ENCODE measurements at places on chromosomes 16 and 17.

DNA sequence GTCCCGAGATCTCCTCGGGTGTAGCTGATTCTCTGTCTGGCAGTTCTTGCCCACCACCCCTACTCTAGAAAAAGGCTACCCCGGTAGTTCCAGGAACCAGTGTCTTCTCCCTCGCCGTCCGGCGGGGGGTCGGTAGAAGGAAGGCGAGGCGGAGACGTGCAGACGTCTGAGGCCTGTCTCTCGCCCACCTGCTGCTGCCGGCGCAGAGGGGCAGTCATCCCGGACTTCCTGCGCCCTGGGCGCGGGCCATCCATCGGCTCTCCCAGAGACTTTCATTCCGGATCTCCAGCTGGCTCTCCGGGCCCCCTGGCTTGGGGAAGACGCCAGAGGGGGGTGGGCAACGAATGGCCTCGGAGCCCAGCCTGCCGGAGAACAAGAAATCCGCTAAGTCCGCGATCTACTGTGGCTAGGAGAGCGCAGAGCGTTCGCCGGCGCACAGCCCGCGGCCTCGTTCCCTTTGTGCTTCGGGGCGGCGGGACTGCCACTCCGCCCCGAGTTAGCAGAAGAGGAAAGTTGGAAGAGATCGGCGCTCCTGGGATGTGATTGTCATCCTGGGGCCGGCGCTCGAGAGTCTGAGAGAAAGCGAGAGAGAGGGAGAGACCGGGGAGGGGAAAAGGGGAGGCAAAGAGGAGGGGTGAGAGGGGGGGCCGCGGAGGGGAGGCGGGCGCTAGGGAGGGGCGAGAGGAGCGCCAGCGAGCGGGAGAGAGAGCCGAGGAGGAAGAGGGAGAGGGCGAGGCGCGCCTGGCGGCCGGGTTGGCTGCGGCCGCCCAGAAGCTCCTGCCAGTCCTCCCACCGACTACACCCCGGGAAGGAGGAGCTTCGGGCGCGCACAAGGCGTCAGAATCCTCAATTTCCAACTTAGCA is at the start of gene IRX5:
IRX5 (plus strand) TSS at position 861 of the 864 bp plus-strand sequence. CDS start 334 bp downstream, outside the sequence.
- no peak for DNase-seq

GRCh38 chr16:85712801-85713200 is 24.0 kb upstream of the GINS2 start:
- no peak for DNase-seq

DNA sequence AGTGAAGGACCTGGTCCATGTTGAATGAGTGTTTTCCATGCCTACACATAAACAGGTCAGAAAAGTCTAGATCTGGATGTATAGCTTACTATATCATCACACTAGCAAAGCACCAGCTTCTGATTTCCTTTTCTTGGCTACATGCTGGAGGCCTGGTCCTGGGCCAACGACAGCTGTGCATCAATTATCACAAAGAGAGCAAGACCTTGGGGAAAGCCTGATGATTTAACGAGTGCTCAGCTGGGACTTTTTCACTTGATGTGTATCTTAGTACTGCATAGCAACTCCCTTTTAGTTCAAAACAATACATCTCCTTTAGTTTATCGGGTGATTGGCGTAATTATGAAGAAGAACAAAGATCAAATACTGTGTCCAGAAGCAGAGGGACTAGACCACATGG is 358.2 kb downstream of the KIF2B start:
- no peak for DNase-seq

- no peak for DNase-seq
These were observed 6.2 kb downstream of the PRCD start for GRCh38 chr17:76545918-76546555.

GRCh38 chr17:17364338-17364667 is 61.1 kb downstream of the NT5M start:
- DNase-seq = no peak

DNA sequence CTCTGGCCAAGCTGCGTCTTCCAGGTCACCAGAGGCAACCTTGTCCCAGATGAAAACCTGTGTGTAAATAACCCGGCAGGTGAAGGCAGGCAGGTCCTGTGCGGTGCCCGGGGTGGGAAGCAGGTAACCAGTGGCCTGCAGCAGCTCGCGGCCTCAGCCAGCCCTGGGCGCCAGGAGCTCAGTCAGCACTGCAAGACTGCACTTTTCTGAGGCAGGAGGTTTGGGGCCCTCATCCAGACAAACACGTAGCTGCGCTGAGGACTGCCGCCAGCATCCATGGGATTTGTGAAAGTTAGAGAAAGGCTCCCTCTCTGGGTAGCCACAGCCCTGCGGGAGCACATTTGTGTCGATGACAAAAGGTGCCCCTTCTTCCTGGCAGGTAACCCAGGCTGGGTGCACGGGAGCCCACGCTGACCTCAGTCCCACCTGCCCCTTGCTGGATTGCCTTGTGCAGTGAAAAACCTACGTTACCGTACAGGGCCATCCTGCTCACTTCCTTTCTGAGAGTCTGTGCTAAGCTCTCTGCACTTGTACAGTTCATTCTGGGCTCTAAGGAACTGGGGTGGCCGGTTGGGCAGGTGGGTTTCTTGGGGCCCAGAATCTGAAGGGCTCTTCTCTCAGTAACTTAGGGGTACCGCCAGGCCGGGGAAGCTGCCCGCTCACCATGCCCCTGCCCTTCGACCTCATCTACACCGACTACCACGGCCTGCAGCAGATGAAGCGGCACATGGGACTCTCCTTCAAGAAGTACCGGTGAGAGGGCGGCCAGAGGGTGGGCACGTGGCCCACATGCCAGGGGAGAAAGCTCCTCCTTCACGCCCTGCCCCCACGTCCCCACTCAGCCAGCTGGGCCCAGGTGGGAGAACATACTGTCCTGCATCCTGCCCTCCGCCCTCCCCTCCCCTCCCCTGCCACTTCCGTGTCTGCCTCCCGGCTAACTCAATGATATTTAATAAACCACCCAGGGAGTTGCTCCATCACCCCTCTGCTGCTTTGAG is 56.4 kb downstream of the MGAT5B start:
- no peak for DNase-seq

DNA sequence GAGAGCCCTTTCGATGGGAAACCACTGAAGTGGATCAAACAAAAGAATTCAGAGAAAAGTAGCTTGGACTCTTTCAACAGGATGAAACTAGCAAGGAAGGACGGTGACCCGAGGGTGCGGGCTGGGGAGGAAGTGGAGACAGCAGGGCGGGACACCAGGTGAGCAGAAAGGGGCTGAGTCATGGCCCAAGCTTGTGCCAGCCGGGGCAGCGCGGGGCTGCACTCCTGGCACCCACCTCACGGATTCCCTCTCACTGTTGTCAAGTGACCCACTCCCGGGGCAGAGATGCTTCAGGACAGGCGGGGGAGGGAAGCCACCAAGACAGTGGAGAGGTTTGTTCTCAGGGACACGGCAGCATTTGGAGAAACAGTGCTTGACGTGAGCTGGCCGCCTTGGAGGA is 10.7 kb upstream of the RNF222 start:
- DNase-seq = no peak

DNA sequence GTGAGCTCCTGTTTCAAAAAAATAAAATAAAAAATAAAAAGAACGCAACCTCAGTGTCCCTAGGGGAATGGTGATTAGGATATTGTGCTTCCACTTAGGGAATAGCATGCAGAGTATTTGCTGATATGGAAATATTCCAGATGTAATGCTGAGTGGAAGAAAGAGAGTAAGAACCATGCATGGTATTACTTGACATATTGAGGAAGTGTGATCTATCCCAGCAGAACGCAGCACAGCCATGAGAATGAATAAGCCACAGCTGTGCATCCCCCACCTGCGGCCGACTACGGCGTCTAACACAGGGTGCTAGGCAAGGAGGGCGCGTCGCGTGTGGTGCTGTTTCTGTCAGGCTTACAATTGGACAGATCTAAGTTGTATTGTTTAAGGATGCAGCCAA is 49.5 kb downstream of the FOXK2 start:
- no peak for DNase-seq

DNA sequence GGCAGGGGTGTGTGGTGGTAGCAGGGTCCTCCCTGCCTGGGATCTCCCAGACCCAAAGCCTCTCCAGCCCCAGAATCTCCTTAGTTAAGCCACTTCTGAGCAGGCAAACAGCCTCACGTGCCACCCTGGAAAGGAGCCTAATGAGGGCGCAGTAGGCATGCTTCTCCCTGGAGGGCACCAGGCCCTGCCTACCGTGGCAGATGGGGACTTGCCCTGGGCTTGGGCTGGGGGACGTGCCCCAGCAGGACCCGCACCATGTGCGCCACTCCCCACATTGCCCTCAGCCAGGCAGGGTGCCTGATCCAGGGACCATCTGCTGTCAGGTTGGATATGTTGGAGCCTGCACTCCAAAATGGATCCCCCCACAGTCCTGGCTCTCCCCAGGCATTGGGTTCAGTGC is 14.2 kb downstream of the FAM83G start:
- DNase-seq = no peak

- DNase-seq = no peak
These were observed 892 bp upstream of the KIAA0513 start for GRCh38 chr16:85026703-85027102.

DNA sequence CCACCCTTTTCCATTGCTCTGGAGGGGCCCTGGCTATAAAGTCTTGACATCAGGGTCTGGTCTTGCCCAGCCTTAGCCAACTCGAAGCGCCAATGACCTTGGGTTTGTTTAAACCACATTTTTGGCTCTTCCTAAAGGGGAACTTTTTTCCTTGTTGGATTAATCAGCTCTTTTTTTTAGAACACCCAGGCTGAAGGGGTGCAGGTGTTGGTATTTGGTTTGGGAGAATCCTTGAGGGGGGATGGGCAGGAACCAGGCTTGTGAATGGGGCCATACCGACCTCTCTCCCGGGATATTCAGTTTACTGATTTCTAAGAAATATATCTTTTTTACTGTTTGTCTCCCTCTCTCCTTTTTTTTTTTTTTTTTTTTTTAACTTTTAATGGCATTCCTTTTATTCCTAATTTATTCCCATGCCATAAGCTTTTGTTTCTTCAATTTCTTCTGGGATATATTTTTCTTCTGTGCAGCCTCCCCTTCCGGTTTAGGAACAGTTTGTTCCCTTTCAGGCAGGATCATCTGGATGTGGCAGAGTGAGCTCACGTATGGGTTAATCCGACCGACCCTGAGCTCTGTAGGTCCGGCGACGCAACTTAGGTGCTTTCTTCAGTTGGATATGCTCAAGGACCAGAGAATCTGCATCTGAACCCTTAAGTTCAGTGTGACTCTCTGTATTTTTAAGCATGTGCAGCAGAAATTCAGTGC is 129.5 kb downstream of the ABCC6 start:
- DNase-seq = no peak

GRCh38 chr16:89473791-89474414 is 16.5 kb downstream of the ANKRD11 start:
- DNase-seq = no peak

- DNase-seq = no peak
These were observed 75.7 kb downstream of the CYTH1 start for GRCh38 chr17:78706271-78706915.

- no peak for DNase-seq
These were observed 7.8 kb downstream of the CLCN7 start for GRCh38 chr16:1466968-1467521.

DNA sequence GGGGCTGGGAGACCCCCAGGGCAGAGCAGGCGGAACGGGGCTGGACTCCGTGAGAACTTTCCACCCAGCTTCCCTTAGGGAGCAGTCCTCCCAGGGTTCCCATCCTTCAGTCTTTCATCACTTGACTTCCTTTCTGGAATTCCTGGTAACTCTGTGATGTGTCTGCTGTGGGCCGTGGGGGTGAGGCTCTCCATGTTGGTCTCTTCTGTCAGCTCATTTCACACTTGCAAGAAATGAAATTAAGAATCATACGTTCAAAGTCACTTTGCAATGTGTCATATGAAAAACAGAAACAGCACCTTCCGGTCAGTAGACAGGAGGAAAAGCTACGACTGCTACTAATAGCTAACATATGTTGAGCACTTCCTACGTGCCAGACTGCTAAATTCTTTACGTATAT is 5.4 kb upstream of the BBS2 start:
- no peak for DNase-seq

DNA sequence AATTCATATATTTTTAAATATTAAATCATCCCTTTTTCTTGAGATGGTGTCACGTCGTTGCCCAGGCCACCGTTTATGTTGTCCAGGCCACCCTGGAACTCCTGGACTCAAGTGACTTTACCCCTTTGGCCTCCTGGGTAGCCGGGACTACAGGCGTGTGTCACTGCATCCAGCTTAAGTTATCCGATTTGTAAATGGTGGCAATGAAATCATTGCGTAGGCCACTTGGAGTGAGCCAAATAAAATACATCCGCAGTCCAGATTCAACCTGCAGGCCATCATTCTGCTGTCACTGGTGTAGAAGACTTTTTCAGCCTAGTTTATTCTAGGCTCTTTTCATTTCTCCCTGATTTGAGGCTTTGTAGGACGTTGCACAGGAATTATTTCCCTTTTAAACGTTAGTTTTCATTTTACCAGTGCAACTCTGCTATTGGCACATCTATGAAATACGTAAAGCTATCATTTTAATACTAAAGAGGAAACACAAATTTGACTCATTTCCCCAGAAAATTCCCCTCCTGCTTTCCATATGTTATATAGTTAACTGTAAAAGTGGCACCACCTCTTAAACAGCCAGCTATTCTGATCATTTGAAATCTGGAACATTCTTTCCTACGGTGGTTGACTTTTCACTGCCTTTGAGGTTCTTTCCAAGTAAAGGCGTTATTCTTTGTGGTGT is 449.8 kb downstream of the MAF start:
- DNase-seq = no peak

DNA sequence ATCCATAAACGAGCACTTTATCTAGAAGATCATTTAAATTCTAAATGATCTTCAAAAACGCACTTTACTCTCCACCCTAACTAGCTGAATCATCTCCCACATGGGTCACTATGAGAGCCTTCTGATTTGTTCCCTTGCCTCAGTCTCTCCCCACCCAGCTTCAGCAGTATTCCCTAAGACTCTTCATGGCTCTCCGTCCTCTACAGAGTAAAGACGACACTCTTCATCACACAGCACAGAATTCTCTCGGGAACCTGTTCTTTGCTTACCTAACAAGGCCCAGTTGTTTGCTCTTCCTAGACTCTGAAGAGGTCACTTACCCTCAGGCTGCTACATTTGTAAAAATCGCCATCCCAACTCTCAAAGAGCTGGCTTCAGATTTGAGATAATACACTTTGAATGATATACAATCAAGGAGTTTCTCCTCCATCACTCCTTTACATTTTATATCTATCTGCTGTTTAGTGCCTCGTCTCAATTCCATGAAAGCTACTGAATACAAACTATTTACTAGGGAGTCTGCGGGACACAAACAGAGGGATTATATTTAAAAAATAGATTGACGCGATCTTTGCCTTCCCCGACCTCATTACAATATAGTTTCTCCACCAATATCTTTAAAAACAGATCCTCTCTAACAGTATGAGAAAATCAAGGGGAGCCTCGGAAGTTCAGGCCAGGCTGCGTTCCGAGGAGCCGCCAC is 511 bp upstream of the LIG3 start:
- DNase-seq = no peak

- DNase-seq = no peak
These were observed at the start of gene NXPH3 for GRCh38 chr17:49575679-49576087. NXPH3 (plus strand) TSS chr17:49575871; CDS start chr17:49576220, 349 bp downstream.
